ENCODE measurements at places on chromosomes 4 and X.

DNA sequence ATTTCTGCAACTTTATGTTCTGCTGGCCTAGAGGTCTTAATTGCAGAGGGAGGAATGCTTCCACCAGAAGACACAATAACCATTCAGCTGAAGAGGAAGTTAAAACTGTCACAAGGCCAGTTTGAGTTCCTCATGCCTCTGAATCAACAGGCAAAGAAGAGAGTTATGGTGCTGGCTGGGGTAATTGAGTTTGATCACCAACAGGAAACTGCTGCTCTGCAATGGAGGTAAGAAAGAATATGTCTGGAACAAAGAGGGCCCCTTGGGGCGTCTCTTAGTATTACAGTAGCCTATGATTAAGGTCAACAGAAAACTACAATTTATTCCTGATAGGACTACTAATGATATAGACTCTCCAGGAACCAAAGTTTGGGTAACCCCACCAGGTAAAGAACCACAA lies 744.0 kb downstream of the FSTL5 start:
- DNase-seq = no peak

- DNase-seq = no peak
Observed at GRCh38 chr4:149120331-149121022, 678.3 kb upstream of the NR3C2 start.

GRCh38 chrX:112627206-112627605 lies 52.5 kb downstream of the LHFPL1 start:
- no peak for DNase-seq

DNA sequence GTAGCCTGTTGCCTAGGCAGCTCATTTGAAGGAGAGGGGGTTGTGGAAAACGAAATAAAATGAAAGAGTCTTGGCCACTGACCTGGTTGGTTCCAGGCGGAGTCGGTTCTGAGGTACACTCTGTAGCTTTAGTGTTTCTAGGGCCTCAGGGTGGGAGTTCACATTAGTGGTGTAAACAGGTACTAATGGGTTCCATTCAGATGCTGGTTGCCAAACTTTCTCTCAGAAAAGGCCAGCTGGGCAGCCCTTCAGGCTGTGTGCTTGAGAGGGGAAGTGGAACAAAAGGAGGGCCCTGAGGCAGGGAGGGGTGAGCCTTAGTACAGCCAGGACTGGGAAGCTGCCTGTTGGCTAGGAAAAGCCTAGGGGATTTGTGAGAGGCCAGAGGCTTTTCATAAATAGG lies 24.8 kb downstream of the NHSL2 start:
- no peak for DNase-seq

DNA sequence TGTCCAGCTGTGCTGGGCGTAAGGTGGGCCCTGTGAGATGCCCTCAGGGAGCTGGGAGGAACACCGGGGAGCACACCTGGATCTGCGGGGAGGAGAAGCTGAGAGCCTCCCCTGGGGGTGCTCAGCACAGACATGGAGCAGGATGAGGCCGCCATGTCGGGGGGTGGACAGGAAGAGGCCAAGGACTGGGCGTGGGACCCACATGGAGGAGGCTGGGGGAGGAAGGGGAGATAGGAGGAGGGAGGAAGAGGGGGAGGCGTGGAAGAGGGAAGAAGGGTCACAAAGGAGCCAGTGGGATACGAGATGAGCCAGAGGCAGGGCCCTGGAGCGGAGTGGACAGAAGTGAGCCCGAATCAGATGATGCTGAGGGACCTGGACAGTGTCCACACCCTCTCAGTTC lies 66.3 kb downstream of the ZFYVE28 start:
- no peak for DNase-seq

Data from stimulated activated CD8-positive, alpha-beta memory T cell treated with anti-CD3 and anti-CD28 coated beads, Interleukin-2, amount 100 ng/mL, for 1 hour (primary cell).